Stomach (tissue), 19 donors: ENCODE measurements at places on chromosomes 6 and 20.
A peak's percentile ranks its signal among the peaks of the same experiment; 100 is the strongest.

GRCh38 chr6:38320843-38321242 lies 318.9 kb downstream of the BTBD9 start:
- no peak for DNase-seq

DNA sequence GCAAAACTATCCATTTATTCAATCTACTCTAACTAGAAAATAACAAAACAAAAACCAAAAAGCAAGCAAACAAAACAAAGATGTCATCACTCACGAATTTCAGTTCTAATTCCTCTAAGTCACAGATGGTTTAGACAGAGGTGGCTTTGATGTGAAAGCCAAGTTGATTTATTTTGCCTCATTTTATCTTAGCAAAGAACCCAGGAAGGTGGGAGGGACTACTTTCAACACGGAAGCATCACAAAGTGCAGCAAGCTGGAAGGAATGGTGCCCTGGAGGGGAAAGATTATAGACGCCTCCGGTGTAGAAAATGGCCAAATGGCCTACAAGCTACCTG lies 88.4 kb downstream of the LAMP5 start:
- DNase-seq, result no peak

DNA sequence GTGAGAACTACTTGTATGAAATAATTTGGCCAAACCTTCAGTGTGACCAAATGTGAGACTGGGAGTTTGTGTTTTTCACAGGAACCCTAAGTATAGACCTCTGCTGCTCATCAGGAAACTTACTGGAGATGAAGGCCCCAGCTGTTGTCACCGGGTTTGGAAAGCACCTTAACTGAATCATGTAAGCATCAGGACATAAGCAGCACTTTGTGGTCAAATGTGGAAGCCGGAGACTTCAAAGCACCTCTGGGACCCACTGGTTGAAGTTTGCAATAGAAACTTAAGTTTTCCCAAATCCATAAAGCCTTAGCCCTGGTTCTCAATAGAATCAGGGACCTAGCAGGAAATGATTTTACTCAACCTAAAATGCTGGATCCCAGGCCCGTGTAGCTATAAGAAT lies 14.3 kb downstream of the TTPAL start:
- no peak for DNase-seq

GRCh38 chr20:46013829-46014516 lies 5.3 kb downstream of the MMP9 start:
- DNase-seq, result peak; percentile 68

- peak; percentile 77 for DNase-seq
Observed at GRCh38 chr6:55069132-55069781, 105.1 kb upstream of the HCRTR2 start.

DNA sequence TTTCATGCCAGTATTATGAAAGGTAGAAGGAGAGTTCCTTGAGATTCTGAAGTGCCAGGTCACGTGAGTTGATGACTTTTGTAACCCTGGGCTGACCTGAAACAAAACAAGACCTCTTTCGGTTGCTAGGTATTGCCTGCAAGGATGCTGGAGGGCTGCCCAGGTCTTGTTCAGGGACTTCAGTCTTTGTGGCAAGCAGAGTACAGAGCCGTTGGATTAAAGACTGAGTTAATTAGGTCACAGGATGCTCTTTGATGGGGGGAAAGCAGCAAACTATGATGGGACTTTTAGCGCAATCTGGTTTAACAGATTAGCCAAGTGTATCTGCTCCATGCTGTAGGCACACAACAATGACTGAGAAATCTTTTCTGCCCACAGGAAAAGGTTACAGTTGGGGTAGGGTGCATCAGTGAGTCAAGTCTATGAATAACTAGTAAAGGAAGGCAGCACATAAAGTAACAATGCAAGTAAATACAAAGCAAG lies 12.8 kb upstream of the ELOVL5 start:
- no peak for DNase-seq

- DNase-seq, result no peak
Observed at GRCh38 chr20:20491110-20491783, 123.3 kb downstream of the INSM1 start.

DNA sequence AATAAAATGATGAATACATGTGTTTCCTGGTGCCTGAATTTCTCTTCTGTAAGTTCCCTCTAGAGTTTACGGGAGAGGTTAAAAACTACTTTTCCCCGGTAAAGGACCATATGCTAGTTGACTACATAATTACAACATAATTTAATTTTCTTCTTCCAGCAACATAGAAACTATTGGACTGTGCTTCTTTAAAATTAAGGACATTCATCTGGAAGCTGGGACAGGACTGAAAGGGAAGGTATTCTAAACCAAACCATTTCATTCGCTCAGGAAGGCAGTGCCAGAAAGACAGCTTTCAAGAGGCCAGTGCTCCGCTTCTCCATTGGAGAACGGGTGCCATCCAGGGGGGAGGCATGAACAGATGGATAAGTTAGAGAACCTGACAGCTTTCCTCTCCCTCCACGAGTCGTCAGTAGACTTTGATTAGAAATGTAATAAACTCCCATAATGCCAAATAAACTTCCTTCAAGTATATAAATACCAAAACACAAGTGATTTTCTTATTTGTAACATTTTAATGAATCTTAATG lies 458.0 kb upstream of the SOX4 start:
- no peak for DNase-seq
